ENCODE measurements at places on chromosomes 7 and 10.

DNA sequence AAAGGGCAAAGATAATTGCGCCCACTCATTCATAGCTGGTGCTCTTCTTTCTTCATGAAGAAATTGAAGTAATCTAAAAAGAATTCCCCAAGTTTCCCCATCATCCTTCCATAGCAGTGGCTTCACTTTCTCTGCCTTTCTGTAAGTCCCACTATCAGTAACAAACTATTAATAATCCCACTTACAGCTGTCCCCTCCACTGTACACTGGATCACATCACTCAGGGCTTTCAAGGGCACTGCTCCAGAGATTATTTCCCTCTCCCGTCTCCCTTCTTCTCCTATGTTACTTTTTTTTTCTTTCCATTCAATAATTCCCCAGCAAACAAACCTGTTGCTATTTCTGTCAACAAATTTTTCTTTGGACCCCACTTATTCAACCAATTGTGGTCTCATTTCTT, 16.2 kb downstream of the DNAJB9 start:
- DNase-seq = no peak

DNA sequence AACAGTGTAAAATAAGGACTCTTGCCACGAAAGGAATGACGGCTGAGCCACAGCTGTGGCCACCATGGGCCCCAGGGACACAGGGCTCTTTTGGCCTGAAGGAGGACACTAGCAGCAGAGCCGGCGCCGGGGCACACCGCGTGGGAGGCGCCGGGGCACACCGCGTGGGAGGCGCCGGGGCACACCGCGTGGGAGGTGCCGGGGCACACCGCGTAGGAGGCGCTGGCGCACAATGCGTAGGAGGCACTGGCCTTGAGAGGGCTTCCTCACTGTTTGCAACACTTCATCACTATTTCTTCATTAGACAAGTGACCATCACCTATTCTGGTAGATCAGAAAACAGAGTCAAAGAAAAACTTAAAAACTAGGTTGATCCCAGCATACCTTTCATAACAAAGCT, 23.4 kb downstream of the ESYT2 start:
- no peak for DNase-seq

GRCh38 chr7:113087071-113087998, 708 bp upstream of the GPR85 start:
- peak; percentile 88 for DNase-seq

DNA sequence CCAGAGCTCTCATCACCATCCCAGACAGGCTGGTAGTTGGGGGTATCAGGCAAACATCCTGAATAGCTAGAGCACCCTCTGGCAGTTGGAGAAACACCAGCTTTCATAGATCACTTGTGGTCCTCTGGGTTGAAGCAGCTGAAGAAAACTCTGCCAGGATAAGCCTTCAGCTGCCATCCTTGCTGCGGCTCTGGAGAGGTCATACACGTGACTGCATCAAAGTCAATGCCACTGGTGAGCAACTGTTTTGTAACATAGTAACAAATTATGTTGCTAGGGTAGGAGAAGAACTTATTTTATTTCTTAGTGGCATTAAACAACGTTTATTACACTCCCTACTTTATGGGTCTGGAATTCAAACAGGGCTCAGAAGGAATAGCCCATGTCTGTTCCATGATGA, 19.2 kb upstream of the PANK1 start:
- DNase-seq = no peak

DNA sequence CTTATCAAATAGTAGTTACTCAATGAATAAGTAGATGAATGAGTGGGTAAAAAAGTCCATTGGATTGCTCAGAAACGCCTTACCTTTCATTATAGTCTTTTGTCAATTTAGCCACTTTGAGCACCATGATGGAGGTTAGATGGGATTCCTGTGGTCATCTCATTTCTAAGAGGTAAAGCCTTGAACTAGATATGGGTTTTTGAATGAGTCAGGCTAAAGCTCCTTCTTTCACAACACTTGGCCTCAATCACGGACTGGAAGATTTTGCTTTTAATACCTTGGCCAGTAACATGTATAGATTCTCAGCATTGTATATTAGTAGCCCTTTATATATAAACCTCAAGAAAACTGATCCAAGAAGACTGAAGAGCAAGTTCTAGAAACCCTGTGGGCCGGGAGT, 99.7 kb upstream of the CCDC6 start:
- DNase-seq = no peak

DNA sequence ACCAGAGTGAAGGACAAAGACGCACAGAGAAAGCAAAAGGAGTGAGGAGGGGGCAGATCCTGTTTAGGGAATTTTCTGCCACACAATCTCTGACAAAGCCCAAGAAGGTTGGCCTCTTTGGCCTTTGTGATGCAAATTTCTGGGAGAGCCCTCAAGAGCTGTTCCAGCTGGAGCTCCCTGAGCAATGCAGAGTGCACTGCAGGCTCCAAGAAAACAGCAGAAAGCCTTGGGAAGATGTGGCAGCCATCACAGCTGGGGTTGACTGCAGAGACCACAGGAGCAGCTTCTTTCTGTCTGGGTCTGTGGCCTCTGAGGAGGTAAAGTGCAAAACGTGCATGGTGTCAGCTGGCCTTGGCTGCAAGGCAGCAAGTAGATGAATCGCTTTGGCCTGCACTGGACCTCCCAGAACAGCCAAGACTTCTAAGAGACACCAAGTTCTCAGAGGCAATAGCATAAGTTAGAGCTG, 200.2 kb downstream of the ELMO1 start:
- DNase-seq = no peak
